ENCODE measurements at places on chromosomes 7 and 10.

- no peak for DNase-seq
Observed at GRCh38 chr7:30466266-30466665, 12.3 kb downstream of the NOD1 start.

GRCh38 chr10:103493916-103494877, 692 bp downstream of the NEURL1 start:
- DNase-seq: no peak

DNA sequence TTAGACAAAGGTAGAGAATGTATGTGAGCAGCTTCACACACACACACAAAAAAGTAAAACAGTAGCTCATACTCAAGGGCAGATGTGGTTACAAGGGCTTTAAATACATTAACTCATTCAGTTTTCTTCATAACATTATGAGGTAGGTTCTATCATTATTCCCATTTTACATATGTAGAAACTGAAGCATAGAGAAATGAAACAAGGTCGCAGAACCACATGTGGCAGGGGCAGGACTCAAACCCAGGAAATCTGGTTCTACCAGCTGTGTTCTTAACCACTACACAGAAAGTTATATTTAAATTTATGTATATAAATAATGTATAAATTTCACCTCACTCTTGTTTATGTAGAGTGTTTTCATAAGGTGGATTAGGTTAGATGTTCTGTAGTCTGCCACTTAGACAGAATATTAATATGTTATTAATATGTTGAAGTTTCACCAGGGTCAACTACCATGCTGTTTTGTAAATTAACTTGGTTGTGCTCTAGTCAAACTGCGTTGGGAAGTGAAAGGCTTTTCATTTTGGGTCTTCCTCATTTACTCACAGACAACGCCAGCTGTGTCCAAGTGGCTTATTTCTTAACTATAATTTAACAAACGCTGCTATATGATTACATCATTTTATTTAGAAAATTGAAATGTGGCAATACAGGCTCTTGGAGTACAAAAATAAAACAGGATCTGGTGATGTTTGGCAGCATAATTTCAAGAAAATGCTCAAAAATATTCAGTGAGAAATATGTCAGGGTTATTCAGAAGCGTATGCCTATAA, 138.4 kb downstream of the MDFIC start:
- no peak for DNase-seq

GRCh38 chr10:91713461-91714072, 80.7 kb upstream of the PPP1R3C start:
- no peak for DNase-seq

- DNase-seq: no peak
Observed at GRCh38 chr10:78283069-78283682, 249.5 kb downstream of the RPS24 start.

DNA sequence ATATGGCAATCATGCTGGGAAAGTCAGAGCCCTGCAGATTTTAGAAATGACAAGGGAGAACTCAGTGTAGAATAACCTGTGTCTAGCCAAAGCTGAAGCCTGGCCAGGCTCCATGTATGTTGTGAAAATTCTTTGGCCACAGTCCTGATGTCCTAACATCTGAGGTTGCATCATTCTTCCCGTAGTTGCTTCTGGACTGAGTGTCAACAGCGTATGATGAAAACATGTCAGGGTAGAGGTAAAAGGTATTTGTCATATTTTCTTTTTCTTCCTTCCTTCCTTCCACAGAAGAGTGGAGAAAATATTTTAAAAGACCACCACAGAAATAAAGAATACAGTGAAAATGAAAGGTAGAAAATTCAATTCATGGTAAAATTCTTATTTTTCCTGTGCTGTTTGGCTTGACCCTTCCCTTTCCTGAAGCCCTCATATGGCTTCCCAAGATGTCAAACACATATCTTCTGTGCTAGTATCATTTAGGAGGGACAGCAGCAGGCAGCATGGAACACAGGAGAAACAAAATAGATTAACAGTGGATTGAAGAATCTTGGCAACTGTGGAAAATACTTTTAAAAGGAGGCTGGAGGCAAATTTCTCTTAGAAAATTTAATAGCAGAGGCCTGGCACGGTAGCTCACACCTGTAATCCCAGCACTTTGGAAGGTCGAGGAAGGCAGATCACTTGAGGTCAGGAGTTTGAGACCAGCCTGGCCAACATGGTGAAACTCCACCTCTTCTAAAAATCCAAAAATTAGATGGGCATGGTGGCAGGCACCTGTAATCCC, 18.9 kb upstream of the NRBF2 start:
- DNase-seq: peak; percentile 71
